T follicular helper cell (primary cell): ENCODE measurements at places on chromosomes 16 and 17.

GRCh38 chr17:75440738-75441448, 15.5 kb upstream of the TMEM94 start:
- no peak for DNase-seq

GRCh38 chr17:2551928-2552327, 40.2 kb upstream of the METTL16 start:
- DNase-seq = no peak

- no peak for DNase-seq
Observed at GRCh38 chr17:33779234-33779591, 475.9 kb upstream of the CCL2 start.

DNA sequence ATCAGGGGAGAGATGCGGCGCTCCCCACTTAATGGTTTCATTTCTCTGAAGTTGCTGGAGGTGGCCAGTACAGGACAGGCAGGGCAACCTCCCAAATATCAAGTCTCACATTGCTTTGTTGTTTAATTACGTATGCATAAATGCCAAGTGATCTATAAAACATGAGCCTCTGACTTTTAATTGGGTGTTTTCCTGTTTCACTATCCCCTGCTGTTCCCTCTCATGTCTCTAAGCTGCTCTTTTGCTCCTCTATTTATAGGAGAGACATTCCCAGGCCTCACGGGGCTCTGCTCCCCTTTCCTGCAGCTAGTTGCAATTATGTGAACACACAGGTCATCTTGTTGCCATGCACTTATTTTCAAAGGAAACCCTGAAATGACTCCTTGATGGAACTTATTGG, 1173.5 kb upstream of the GOT2 start:
- no peak for DNase-seq

- no peak for DNase-seq
Observed at GRCh38 chr16:67459861-67460150, 21.2 kb downstream of the ATP6V0D1 start.

DNA sequence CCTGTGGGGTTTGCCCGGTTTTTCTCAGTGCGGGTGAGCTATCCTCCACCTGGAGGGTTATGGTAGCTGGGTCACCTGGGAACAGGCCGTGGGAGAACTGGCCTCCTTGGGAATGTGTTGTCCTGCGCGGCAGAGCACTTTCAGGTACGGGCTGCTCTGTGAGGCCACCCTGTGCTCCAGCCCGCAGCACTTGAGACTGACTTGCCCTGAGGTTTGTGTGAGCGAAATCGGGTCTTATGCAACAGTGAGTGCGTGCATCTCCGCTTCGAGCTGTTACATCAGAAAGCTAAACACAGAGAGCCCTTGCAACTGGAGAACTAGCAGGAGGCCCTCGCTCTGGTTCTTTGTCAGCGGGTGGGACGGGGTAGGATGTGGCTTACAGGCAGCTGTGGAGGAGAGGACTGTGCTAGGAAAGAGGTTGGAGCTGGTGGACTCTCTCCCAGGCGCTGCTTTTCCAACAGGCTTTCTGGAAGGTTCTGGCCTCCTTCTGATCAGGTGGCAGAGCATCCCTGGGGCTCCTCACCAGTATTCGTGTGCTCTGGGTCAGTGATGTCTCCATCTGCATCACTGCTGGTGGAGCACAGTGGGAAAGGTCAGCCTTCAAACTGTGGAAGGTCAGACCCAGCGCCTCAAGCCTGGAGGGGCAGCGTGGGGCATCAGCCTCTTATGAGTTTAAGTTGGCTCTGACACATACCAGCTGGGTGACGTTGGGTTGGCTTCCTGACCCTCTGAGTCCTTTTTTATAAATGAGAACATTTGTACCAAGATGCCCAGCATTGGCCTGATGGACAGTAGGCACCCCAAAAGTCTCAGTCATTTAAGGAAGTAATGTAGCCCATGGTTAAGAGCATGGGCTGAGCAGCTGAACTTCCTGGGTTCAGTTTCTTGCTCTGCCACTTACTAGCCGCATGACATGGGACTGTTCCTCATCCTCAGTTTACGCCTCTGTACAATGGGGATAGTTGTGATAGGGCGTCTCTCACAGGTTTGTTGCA, 76.3 kb downstream of the KSR1 start:
- no peak for DNase-seq

- no peak for DNase-seq
Observed at GRCh38 chr16:38941-39892, 14.2 kb downstream of the POLR3K start.

DNA sequence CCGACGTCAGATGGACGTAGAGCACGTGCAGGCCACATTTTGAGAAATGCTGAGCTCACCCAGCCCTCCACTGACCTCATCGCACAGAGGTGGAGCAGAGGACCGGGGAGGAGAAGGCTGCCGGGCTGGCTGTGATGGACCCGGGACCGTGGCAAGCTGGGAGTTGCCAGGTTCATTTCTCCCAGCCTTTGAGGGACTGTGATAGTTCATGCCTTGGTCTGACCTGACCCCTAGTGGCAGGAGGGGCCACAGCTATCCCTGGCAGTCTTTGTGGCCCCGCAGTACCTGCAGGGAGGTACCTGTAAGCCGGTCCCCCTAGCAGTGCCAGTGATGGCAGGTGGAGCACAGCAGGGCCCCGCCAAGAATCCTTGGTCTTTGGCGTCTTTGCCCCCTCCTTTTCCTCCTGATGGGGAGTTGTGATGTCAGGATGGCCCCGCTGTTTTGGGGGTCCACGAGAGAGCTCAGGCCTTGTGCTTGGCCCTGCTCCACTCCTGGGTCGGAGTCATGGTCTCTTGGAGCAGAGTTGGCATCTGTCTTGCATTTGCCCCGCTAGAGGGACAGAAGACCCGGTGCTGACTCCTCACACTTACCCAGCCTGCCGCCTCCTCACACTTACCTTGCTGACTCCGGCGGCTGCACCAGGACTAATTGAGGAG, 50.4 kb downstream of the OR1D5 start:
- peak; percentile 20 for DNase-seq

- DNase-seq = no peak
Observed at GRCh38 chr16:52743707-52744106, 196.8 kb upstream of the TOX3 start.

DNA sequence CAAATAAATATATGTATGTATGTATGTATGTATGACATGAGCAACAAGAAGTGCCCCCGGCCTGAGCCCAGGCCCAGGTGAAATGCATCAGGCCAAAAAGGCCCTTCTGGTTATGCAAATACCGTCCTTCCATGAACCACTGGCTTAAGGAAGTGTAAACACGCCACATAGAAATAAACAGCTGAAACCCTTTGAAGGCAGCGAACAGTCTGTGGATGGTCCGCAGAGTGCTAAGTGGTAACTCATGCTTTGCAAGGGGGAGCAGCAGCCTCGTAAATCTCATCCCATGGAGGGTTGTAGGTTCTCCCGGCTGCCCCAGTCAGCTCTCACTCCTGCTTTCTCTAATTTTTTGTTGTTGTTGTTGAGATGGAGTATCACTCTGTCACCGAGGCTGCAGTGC, 36.7 kb downstream of the COTL1 start:
- no peak for DNase-seq

GRCh38 chr17:933312-934073, 46.1 kb downstream of the NXN start:
- no peak for DNase-seq

DNA sequence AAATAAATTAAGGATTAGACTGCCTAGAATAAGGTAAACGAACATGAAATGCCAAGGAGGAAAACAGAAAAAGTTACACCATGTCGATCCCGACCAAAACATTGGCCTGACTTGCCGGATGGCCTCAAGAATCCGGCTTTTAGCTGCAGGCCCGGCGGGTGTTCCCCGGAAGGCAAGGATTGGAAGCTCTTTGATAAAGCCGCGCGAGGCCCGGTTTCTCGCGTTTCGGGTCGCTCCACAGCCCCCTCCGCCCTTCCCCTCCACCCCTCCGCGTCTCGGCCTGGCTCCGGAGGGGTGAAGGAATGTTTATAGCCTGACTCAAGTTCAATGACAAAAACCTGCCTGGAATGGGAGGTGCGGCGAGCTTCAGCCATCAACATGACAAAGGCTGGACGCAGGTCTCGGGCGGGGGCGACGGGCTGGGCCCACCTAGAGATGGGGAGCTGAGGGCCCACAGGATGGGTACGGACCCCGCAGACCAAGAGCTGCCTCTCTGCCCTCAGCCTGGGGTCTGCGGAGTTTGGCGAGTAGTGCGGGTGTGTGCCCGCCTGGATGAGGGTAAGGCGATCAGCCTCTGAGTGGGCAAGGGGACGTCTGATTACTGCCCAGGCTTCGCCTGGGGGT, 2.6 kb downstream of the PRAC1 start:
- no peak for DNase-seq

DNA sequence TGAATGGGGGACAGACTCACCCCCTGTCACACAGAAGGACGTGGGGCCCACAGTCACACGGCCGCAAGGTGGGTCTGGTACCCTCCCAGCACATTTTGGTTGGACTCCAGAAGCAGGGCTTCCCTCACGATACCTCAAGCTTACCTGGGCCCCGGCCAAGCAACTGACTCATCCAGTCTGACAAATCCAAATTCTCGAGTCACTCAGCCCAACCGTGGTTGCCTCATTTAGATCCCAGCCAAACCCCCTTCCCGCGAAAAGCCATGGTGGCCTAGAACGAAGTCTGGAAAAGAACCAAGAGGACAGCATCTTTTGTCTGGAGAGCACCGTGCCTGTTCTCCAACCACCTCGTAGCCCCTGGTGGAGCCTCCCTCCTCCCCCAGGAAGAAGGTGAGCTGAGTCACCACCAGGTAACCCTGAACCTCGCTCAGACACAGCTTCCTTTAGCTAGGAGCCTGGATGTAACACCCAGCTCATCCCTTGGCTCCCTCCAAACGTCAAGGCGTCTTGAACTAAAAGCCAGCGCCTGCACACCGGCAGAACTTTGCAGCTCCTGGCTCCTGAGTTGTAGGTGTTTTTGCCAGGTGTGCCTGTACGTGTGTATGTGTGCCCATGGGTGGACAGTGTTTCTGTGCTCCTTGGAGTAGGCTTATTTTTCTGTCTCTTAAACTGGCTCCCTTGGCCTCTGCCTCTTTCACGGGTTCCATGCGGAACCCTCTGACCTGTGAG, 78.9 kb downstream of the CMIP start:
- DNase-seq = no peak

GRCh38 chr16:89346869-89347268, 129.4 kb downstream of the ZNF778 start:
- no peak for DNase-seq

DNA sequence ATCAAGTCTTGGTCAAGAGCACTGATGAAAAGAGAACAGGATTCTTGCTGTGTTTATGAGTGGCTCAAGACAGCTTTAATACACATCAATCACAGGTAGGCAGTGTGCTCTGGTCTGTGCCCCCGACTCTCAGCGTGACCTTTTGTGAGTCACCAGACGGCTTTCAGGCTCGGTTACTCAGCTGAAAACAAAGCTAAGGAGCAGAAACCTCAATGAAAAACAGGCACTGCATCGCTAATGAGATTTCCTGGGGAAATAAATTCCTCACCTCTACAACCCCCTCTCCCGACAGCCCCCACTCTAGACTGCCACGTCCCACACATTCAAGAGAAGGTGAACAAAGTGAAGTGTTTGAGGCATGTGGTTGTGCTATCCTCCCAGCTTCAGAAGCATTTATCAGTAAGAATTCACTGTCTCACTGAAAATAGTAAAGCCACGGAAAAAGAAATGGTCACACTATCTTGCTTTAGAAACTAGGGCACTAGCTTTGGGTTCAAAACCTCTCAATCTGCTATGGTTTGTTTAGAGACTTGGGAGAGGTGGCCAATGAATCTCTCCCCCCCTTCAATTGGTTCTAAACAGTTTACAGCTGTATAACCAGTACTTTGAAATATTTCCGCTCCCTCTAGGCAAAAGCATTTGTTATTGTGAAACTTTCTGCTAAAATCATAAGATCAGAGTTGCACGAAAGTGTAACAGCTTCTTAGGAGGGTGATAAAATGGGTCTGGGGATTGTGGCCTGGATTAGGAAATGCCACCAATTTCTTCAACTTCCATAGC, 199.5 kb upstream of the PMFBP1 start:
- no peak for DNase-seq

DNA sequence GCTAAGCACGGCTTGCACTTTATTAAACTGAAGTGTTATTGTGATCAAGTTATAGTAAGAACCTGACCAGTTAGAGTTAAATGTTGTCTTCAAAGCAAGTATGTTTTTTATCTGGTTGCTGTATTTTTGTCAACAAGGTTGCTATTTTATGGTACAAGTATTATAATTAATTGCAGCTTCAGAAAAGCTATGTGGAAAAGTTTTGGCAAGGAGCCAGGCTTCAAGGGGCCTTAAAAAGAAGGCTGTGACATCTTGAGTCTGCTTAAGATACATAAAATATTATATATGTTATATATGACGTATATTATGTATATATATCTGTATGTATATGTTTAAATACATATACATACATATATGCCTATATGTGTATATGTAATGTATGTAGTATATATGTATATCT, 1461.2 kb upstream of the CDH8 start:
- no peak for DNase-seq

GRCh38 chr16:82943371-82943770, 316.6 kb downstream of the CDH13 start:
- no peak for DNase-seq

GRCh38 chr17:57916925-57917858, 38.0 kb downstream of the CUEDC1 start:
- DNase-seq = peak; percentile 7

DNA sequence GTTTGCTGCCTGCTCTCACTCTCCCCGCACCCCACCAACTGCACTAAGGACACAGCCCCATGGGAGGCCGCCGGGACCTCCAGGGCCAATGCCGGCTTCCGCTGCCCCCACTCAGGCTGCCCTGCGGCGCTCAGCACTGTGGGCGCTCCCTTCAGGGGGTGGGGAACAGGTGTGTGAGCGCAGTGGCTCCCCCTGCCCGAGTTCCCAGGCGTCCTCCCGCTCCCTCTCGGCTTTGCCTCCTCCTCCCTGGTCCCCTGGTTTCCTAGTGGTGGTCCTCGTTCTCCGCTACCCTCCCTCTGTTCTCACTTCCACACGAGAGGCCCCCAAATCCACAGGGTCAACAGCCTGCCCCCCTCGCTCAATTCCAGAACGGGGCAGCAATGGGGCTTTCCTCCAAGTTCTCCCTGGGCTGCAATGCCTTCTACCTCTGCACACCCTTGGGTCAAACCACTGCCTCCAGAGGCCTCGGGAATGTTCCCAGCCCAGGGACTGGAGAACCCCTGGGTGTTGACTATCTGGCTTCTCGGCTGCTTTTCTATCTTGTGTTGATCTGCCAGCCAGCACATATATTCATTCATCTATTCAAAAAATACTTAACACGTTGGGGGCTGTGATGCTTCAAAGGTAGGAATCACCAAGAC, 9.9 kb downstream of the FOXJ1 start:
- no peak for DNase-seq

DNA sequence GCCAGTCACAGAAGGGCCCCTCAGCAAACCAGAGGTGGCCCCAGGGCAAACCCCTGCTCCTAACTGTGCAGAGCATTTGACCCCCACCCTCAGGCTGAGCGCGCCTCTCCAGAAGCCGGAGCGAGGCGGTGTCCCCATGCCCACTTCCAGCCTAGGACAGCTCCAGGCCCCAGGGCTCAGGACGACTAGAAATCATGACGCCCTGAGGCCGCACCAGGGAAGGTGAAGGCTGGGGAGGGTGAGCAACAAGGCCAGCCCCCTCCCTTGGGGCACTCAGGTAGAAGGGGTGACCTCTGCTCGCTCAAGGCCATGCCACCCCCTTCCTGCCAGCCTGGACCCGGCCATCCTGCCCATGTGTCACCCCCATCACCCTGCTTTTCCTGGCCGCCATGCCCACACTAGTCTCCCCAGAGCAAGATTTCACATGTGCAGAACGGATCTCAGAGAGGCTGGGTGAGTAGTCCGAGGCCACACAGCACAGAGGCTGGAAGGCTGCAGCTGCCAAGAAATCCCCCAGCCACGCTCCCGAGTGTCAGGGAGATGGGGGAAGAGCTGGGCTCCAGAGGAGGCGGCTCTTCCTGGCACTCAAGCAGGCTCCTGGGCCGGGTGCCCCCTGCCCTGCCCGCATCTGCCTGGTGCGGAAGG, 2.1 kb upstream of the PVALEF start:
- DNase-seq = no peak

GRCh38 chr17:29559640-29560039, 7.2 kb downstream of the ABHD15 start:
- no peak for DNase-seq
